ENCODE measurements at places on chromosomes 1 and 21.

DNA sequence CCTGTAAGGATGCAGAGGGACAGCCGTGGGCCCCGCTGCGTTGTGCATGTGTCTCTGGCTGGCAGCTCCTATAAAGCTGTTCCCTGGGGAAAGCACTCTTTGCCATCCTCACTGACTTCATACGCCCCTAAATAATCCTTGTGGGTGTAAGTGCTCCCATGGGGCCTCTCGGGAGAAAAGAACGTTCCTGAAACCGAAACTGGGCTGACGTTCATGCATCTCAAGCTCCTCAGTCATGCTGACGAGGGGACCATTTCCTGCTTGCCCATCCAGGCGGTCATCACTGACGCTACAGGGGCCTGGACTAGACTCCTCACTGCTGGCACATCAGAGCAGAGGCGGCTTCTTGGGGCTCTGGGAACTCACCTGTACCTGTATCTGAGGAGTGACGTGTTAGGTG is 73.1 kb upstream of the USP24 start:
- no peak for DNase-seq

DNA sequence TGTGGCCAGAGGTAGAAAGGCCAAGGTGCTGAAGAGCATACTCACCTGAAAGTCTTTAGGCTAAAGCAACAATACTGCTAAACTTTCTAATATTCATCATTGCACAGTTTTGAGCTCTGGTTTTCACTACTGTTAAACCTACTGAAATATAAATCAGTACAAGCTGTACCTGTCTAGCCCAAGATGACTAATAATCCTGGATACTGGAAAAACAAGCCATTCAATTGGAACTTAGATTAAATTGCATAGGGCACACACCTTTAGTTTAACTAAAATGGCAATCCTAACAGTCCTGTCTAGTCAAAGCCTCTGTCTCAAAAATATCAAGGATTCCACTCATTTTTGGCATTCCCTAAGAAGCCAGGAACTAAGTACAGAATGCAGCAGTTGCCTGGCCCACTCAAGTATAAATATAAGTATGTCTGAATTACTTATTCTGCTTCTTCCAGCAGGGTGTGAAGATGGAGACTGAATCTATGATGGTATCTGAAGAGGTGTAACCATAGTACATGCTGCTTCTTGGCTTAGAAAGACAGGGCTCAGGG is 3.1 kb downstream of the CHML start:
- DNase-seq = no peak

DNA sequence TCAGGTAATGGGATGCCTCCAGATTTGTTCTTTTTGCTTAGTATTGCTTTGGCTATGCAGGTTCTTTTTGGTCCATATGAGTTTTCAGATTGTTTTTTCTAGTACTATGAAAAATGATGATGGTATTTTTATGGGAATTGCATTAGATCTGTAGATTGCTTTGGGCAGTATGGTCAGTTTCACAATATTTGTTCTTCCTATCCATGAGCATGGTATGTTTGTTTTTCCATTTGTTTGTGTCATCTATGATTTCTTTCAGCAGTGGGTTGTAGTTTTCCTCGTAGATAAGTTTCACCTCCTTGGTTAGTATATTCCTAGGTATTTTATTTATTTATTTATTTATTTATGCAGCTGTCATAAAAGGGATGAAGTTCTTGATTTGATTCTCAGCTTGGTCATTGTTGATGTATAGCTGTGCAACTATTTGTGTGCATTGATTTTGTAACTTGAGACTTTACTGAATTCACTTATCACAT is 103.9 kb upstream of the DNAH14 start:
- DNase-seq = no peak

- DNase-seq = peak; percentile 84
Measured at GRCh38 chr1:55443175-55443915, 228.2 kb upstream of the USP24 start.

DNA sequence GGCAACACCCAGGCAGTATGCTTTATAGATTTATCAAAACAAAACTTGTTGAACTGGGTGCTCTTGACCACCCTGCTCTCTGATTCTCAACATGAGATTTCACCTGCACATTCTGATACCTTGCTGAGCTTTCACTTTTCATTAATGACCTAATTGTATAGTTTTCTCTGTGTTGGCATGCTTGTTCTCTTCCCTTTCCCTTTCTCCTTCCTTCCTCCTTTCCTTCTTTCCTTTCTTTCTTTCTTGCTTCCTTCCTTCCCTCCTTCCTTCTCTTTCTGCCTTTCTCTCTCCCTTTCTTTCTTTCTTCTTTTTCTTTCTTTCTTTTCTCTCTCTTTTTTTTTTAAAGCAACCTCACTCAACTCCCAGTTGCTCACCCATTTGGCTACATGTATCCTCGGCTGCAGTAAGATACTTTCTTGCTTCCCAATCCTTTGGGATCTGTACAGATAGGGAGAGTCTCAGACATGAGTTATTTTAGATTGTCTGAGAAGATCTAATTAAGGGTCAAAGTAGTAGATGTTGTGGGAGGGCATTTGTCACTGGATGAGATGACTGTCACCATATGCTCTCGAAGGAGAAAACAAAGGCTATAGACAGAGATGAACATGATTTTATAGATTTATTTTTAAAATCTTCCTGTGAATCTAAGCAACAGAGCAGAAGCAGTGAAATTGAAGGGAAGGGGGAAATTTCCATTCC is 458.0 kb downstream of the USP25 start:
- no peak for DNase-seq

DNA sequence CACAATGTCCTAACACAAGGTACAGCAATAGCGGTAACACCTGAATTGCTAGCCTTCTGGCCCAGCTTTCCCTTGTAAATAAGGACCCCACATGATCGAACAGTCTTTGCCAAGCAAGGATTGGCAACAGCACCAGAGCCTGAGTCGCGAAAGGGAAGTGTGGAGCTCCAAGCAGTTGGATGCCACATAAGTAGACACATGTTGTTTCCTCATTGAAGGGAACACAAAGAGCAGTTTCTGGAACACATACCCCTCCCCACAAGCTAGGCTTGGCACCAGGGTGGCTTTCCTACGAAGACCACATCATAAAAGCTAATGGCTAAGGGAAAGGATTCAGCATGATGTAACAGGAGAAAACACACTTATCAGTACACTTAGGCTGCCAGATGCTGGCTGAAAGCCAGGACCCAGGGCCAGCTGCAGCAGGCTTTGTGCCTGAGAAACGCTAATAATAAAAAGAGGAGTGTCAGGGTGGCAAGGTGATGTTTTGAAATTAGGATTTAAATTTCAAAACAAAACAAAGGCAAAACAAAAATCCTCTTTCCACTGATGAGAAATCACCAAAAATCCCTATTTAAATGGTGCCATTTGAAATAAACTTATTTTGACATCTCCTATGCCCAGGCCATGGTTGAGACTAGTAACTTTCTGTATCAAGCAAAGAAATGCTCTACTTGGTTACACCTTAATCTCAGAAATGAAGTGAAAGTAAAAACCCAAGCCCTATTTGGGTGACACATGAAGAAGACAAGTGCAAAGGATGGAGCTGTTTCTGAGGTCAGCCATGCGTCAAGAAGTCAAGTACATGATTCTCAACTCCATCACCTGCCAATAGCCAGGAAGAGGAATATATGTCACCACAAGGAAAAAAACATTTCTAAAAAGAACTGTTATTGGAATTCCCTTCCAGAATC is 11.9 kb upstream of the CPLANE2 start:
- DNase-seq = no peak

- no peak for DNase-seq
Measured at GRCh38 chr1:175124861-175125260, 57.2 kb downstream of the TNN start.

GRCh38 chr1:49576327-49576901 is 447.3 kb downstream of the AGBL4 start:
- no peak for DNase-seq

- no peak for DNase-seq
Measured at GRCh38 chr1:198649968-198650338, 11.1 kb downstream of the PTPRC start.

GRCh38 chr1:229058111-229058561 is 212.8 kb upstream of the RAB4A start:
- DNase-seq = peak; percentile 48

- DNase-seq = no peak
Measured at GRCh38 chr1:223825767-223826748, 19.7 kb downstream of the TP53BP2 start.

DNA sequence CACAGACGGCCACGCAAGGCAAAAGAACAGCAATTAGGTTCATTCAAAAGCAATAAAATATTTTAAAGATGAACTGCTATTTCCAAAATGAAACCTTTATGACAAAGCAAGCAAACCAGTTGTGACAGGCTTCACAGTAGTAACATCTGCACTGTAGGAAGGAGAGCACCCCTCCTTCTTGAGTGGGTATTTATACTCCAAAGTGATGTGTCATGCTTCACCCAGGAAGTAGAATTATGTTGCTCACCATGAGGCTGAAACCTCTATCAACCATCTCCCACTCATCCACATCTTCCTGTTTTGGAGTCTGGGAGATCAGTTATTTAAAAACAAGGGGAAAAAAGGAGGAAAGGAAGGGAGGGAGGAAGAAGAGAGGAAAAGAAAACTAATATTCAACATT is 885 bp downstream of the OR2T10 start:
- no peak for DNase-seq

DNA sequence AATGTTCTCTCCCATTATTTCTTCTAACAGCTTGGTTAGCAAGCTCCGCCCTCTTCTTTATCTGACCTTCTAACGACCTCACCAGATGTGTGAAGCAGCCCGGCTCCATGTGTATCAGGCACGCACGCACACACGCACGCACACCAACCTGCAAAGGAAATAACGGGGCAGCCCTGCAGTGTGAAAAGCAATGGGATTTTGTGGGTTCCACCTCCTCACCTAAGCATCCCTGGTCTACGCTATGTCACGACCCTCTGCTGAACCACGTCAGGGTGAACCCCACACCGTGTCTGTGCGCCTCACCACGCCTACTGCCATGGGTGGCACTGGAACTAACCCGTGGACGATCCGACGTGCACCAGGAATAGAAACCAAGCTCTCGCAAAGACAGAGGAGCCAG is 10.4 kb downstream of the SSU72 start:
- no peak for DNase-seq

DNA sequence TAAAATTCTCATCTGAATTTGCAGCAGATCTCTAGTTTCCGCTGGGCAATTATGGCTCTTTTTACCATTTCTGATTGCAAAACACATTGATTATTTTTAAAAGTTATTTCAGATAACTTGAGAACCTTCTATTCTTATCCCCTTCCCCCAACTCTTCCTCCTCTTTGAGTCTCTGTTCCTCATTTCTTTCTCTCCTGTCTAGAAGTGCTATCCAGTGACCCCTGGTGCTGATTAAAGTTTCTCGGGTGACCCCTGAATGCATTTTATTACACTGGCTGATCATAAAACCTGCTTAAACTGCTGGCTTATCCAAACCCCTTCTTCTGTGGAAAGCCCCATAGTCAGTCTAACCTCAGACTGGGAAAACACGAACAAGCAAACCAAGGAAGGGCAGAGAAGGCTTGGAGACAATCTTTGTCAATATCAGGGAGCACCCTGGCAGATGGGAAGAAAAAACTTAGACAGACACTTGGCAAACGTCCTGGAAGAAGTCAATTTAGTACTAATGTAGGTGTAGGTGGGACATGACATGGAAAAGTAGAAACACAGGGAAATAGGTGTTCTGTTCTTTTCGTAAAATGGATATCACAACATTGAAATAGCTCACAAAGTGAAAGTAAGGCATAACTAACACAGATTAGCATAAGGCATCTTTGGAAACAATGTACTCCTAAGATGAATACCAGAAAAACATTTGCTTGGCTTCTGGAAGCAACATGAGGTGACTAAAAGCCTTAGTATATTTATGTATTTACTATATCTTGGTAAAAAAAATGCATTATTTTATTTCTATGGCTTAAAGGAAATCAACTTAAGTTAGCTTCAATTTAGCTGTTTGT is 61.4 kb downstream of the GORAB start:
- DNase-seq = no peak

DNA sequence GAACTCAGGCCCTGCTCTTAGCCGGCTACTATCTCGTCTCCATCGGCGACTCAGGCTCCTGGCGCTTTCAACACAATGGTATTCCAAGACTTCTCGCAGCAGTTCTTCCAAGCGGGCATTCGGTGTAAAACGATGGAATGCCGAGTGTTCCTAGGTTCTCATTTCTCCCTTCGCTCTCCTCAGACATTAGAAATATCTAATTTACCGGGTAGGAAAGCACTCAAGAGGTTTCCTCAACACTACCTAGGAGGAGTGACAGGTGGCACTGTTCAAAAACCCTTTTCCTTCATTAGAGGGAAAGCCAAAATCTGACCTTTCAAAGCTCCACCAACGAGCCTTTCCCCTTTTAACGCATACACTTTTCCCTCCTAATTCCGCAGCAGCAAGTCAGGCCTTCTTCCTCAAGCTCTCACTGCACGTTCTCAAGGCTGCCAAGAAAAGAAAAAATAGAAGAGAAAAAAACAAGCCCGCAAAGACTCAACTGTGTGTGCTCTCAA is 601 bp downstream of the UBE2G2 start:
- DNase-seq = no peak

- DNase-seq = no peak
Measured at GRCh38 chr1:117697220-117697781, 91.5 kb downstream of the TENT5C start.

DNA sequence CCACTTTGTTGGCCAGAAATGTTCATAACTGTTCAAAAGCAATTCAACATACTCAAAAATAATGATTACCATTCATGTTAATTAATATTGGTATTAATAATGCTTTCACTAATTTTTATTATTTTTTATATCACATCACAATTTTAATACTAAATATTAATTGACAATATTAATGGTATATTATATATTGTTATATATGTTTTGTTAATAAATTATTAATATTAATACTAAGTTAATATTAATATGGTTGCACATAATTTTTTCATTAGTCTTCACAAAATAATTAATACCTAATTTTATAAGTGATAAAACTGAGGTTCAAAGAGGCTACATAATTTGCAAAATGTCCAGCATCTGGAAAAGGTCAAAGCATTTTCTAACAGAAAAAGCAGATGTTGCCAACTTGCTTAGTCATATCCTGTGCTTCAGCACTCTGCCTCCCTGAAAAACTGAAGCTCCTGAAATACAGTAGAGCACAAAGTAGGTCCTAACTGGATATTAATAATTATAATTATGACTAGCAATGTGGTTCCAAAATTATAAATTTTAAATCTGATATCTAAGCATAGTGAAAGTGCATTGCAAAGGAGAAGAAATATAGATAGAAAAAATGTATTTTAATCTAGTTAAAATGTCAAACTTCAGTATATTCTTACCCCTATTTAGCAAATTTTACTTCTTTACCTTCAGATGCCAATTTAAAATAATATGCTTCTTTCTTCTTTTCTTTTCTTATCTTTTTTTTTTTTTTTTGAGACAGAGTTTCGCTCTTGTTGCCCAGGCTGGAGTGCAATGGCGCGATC is 123.2 kb upstream of the TNFSF4 start:
- no peak for DNase-seq
